Osteocyte (in vitro differentiated cells): ENCODE measurements at places on chromosomes 1 and 21.

- H3K36me3 ChIP-seq: peaks cover 20% of the 10 kb centered on the region
- peaks cover 7% of the 10 kb centered on the region for H3K4me1 ChIP-seq
- H3K27me3 ChIP-seq: no peaks in the 10 kb centered on the region
- no peak for DNase-seq
- H3K27ac ChIP-seq: no peak overlapping the region
Measured at GRCh38 chr21:36888466-36888865, 78.0 kb downstream of the HLCS start.

DNA sequence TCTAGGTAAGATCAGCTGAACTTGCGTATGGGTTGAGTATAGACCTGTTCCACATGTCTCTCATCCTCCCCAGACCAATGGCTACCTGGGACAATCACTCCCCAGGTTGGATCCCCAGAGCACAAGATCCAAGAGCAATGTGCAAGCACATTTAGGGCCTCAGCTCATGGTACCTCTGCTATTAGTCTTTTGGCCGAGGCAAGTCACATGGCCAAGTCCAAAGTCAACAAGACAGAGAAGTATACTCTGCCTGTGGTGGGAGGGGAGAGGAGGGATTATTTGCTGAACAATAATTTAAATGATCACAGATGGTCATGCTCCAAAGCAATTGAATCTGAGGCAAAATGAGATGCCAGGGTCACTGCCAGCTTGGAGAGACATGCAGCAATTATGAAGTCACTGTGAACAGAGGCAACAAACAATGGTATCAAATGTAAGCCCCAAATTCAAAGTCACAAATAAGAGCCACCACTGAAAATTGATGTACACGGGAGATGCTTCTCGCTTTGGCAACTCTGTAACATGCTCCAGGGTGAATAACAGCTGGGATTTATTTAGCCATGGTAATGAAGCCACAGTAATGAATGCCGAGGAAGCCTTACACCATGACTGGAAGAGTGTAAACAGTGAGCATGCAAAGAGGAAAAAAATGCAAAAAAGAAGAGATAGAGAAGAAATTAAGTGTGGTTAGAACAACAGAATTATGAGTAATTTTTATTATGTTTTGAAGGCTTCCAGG lies 149.1 kb downstream of the ZNF281 start:
- DNase-seq: no peak
- peaks cover 11% of the 10 kb centered on the region for H3K27me3 ChIP-seq
- H3K4me3 ChIP-seq: no peak overlapping the region
- no peak overlapping the region for H3K27ac ChIP-seq

DNA sequence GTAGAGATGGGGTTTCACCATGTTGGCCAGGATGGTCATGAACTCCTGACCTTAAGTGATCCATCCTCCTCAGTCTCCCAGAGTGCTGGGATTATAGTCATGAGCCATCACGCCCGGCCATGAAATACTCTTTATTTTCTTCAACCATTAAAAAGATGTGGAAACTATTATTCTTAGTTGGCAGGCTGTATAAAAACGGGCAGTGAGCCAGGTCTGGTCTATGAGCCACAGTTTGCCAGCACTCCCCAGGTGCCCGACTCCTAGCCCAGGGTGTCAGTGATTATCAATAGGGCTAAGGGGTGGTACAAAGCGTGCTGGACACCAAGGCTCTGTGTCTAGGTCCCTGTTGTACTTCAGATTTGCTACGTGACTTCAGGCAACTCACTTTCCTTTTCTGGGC lies 3.7 kb upstream of the TMEM61 start:
- no peak for DNase-seq
- H3K4me3 ChIP-seq: no peak overlapping the region
- peaks cover 8% of the 10 kb centered on the region for H3K27me3 ChIP-seq
- peaks cover 15% of the 10 kb centered on the region for H3K4me1 ChIP-seq
- H3K36me3 ChIP-seq: no peaks in the 10 kb centered on the region

- peaks cover 25% of the 10 kb centered on the region for H3K4me1 ChIP-seq
- H3K27ac ChIP-seq: peak overlapping the region; percentile 59
- H3K27me3 ChIP-seq: no peaks in the 10 kb centered on the region
- no peak overlapping the region for H3K4me3 ChIP-seq
Measured at GRCh38 chr1:108897865-108898720, 21.3 kb downstream of the GPSM2 start.

- H3K4me1 ChIP-seq: no peaks in the 10 kb centered on the region
- no peak for DNase-seq
- no peak overlapping the region for H3K27ac ChIP-seq
Measured at GRCh38 chr1:208309771-208310170, 65.6 kb upstream of the PLXNA2 start.

- H3K36me3 ChIP-seq: no peaks in the 10 kb centered on the region
- peaks cover 25% of the 10 kb centered on the region for H3K4me1 ChIP-seq
- H3K27me3 ChIP-seq: no peaks in the 10 kb centered on the region
- DNase-seq: no peak
Measured at GRCh38 chr1:52669696-52670095, 28.5 kb downstream of the COA7 start.

DNA sequence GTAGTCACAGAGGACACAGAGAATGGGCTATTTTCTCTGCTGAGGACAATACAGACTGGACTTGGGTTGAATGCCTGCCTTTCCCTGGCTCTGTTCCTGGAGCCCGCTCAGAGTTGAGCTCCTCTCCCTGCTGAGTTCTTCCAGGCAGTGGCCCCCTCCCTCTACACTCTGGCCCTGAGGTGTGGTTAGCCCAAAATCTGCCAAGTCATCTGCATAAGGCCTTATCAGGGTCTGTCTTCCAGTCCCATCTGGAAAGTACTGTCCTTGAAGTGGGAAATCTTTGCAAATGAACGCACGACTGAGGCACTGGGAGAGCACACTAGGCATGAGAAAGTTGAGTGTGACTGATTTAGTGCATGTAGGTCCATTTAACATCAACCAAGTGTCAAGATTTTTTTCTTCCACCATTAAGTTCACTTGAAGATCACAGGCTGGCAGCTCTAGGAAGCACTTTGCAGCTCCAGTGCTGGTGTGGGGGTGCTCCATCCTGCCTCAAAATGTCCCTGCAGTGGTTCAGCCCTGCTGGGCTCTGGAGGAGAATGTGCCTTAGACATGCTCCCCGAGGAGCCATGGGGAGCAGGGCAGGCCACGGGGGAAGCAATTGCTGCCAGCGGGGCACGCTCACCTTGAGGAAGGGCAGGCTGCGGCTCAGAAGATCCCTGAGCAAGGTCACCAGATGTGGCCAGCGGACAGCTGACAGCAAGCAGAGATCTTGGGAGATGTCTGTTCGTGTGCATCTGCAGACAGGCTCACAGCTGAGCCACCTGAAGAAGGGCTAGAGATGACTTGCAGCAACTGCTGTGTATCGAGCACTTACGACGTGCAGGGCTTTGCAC lies 41.5 kb downstream of the IER5 start:
- H3K4me1 ChIP-seq: peaks cover 63% of the 10 kb centered on the region
- DNase-seq: no peak
- H3K36me3 ChIP-seq: no peaks in the 10 kb centered on the region
- no peaks in the 10 kb centered on the region for H3K27me3 ChIP-seq
- H3K4me3 ChIP-seq: no peak overlapping the region
